ENCODE measurements at places on chromosomes 5 and 9.

DNA sequence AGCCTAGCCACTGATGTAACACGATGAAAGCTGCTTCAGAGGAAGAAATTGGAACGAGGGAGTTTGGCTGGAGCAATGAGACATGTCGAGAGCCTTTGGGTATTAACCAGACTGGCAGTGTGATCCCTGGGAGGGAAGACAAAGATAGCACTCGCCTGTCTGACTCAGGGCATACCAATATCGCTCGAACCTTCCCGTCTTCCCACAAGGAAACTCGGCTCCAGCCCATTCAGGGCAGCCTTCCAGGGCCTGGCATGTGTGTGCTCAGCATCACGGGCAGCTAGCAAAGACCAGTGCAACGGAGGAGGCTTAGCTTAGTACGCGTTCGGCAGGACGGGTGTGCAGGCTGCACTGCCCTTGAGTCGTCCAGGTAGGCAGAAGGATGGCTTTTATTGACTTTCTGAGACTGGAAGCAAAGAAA, 356.9 kb upstream of the WWC1 start:
- peak; percentile 80 for DNase-seq

DNA sequence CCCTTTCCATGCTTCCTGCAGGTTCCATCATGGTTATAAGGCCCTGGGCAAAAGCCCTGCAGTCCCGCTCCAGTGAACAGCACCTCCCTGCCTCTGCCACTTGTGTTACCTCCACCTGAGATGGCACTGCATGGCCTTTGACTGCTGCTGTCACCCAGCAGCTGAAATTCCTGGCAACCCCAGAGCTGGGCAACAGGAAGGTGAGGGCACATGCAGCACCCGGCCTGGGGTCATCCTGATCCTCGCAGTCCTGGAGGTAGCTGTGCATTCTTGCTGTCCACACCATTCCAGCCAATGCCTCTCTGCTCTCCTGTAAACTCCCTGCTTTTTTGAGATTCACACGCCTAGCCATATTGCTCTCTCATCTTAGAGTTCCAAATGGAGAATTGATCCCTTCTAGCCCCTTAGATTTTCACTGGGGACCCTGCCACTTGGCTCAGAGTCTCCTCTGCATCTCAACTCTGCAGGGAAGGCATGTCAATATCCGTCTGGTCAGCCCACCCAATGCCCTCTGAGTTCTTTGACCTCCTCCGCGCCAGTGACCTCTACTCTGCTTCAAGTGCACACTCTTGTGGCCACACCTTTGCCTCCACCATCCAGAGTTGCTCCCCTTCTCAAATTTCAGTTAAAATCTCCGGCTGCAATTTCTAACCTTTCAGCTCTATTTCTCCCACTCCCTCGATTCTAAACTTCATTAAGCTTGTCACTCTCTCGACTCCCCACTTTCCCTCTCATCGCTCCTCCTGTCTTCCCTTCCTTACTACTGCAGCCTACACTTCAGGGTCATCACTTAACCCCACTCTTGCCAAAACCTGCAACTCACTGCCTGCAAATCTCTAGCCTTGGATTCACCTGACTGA, 93.4 kb downstream of the ANKH start:
- no peak for DNase-seq

DNA sequence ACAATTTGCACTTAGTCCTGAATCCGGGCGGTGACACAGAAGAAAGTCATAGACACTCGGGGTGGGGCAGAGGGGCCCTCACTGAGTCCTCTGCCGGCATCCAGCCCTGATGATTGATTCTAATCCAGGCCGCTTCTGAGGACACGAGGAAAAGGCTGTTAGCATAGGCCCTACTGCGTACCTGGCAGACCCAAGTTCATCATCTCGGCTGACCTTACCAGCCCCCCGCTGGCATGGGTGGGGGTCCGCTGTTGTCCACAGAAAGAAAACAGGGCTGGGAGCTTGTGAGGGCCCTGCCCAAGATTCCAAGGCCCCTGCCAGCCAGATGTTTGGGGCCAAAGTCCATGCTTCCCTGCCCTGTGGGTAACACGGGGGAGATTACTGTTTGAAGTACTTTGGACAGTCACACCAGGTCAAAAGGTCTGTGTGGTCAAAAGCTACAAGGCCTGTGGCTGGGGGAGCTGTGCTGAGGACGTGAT, 24.5 kb downstream of the ERGIC1 start:
- DNase-seq: no peak

DNA sequence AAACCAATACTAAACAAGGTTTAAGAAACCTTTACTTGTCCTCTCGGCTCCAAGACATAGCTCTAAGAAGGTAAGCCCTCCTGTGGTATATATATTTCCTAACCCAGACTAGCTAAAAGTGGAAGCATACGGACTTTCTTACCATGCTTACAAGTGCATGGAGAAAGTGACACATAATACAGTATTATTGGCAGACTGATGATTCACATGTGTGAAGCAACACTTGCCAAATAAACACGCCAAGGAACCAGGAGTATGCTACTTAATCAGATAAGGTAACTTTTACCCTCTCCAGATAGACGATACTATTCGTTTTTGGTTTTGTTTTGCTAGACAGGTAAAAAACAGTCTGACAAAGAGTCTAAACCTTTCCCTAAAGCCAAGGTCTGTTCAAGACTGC, 264.1 kb downstream of the MLLT3 start:
- DNase-seq: no peak

GRCh38 chr5:111224561-111225345, 569 bp downstream of the CAMK4 start:
- DNase-seq: no peak
